Fibroblast of skin of scalp (primary cell): ENCODE measurements at places on chromosomes 5 and 9.

DNA sequence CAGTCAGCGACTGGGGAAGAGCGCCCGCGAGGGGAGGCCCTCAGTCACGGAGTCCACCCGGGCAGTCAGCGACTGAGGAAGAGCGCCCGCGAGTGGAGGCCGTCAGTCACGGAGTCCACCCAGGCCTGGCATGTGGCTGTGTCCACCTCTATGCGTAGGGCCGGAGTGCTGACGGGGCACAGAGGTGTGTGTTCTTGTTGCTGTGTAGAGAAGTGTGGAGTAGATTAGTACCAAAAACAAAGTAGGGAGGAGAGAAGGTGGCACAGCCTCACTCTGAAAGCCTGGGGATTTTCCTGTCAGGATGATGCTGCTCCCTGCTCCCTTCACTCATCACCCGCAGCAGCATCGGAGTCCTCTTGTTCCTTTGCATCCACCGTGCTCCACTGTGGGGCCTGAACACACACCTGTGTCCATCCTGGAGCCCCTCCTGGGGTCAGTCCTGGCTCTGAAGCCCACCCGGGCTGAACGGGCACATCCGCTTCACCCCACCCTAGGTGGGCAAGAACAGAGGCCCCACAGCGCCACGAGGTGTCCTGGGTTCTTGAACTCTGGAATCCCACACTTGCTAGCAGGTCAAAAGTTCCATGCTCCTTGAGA lies 37.9 kb downstream of the AHRR start:
- DNase-seq, result no peak

DNA sequence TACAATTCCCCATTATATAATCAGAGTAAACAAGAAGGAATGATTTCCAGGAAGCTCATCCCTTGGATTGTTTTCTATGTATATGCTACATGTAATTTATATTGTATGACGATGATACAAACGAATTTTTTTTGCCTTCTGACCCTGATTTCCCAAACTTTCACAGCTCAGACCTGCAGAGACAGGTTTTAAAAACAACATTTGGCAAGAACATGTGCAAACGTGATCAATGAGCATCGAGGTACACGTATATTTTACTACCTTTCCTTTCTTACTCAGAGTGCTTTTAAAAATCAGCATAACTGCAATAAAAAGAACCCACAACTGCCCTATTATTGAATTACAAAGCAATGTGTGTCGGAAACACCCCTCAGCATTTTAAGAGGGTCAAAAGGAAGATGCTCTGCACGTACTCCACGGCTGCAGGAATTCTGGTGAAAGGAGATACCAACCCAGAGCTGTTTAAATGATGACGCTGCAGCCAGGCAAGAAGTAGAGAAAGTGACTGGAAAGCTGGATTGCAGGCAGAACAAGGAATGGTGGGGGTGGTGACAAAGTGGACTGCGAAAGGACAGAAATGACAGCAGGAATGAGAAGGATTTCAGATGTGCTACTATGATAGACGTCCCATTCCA lies 533.5 kb downstream of the RAB3C start:
- peak; percentile 66 for DNase-seq

DNA sequence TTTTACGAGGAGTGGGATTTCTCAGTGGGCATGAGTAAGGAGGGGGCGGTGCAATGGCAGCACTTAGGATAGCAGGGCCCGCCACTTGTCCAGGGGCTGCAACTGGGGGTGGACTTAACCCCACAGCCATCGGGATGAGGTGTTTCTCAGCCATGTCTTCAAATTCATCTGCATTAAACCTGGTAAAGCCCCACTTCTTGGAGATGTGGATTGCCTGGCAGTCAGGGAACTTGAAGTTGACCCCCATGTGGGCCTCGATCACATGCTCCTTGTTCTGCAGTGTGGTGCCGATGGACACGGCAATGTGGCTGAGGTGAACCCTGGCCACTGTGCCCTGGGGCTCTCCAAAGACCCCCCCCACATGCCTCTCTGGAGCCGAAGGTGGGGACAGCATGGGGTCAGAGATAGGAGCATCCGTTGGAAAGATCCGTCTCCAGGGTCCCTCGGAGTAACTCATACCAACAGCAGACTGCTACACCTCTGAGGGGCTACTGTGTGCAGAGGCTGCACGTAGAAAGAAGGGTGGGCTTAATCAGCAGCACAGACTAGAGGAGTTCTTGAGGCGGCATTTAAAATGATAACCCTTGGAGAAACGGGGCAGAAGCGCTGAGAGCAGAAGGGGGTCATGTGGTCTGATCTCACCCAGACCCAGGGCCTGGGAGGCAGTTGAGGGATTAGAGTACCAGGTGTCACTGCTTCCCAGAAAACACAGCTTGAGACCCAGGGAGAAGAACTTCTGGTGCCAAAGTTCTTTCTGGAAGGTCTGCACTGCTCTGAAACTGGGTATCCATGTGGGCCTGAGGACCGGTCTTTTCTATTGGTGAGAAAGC lies 141.4 kb downstream of the MTX3 start:
- no peak for DNase-seq

DNA sequence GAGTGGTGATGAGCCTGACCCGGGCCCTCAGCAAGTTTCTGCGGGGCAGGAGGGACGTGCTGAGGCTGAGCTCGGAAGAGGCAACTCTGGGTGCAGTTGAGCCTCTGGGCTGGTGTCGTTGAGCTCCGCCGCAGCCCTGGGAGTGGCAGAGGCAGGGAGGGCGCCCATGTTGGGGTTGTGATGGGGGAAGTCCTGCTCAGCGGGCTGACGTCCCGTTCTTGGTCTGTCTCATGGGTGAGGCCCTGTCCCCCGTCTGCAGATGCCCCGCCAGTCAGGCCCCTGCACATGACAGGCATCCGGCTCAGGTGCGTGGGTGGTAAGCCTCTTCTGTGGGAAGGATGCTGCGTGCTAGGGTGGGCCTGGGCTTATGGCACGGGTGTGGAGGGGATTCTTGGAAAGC lies 64.3 kb downstream of the RXRA start:
- no peak for DNase-seq

- DNase-seq, result no peak
Measured at GRCh38 chr9:93659044-93659836, 82.9 kb downstream of the PHF2 start.

- DNase-seq, result peak; percentile 66
Measured at GRCh38 chr5:3600106-3601060, 4.8 kb downstream of the IRX1 start.

DNA sequence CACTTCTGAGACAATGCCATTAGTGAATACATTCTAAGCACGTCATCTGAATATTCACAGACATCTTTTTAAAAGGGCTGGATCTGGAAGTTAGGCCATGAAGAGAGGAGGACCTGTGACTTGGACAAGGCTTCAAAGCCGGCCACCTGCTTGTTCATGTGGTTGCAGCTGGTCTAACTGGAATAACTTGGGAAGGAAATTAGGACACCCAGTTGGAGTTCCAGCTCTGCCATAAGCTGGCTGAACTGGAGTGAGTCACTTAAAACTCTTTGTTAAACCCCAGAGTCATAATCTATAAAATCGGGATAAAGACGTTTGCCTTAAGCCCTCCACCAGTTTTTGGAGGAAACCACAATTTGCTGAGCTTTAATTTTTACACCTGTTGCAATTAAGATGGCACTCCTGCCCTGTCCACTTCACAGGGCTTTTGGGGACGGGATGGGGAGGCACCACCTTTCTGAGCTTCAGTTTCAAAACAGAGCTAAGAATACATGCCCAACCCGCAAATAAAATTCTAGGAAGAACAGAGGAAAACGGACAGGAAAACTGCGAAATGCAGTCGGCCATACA lies 536 bp upstream of the STX17 start:
- no peak for DNase-seq

GRCh38 chr5:167361795-167362194 lies 929.6 kb upstream of the WWC1 start:
- no peak for DNase-seq

- DNase-seq, result no peak
Measured at GRCh38 chr9:122302237-122303093, 37.8 kb downstream of the MRRF start.

GRCh38 chr5:60763061-60763460 lies 63.1 kb upstream of the DEPDC1B start:
- no peak for DNase-seq

DNA sequence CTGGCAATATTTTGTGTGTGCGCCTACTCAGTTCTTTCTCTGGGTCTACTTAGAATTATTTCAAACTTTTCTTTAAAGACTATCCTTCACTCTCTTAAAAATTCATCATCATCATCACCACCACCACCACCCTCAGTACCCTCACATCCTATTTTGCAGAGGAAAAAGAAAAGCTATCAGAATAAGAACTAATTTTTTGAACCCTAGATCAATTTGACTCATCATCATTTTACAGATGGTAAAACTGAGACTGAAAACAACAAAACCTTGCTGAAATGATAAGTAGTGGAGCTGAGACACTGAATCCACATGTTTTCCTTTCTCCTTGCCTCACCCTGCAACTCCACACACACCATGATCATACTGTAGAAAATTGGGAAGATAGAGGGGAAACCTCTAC lies 119.3 kb downstream of the SSBP2 start:
- no peak for DNase-seq

- no peak for DNase-seq
Measured at GRCh38 chr5:38846379-38847011, 683 bp downstream of the OSMR start.

GRCh38 chr9:129311643-129312042 lies 133.6 kb upstream of the IER5L start:
- no peak for DNase-seq

DNA sequence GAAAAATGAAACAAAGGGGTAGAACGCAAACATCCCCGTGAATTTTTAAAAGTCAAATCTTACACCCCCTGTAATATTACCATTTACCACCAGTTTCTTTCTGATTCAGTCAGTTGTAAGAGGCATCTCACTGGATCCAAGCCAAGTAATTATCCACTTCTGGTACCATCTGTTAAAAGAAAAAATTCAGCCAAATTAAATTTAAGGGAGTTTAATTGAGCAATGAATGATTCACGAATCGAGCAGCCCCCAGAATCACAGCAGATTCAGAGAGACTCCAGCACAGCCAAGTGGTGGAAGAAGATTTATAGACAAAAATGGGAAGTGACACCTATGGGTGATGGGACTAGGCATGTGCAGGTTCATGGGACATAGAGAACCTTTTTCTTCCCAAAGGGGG lies 29.9 kb upstream of the MTMR12 start:
- no peak for DNase-seq

DNA sequence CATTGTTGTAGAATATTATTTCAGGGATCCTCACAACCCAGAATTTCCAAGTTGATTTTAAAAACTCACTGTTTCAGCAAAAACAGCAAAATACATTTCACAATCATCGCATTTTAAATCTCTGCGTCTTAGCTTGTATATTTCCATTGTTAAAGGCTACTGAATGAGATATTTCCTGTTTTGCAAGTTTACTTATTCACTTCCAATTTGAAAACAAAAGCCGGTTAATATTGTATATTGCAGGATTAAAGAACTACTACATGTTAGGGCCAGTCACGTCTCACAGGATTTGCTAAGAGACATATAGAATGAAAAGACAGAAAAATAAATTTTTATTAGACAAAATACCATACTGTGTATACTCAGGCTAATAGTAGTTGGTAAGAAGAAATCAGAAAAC lies 395.9 kb upstream of the CDH9 start:
- no peak for DNase-seq

- no peak for DNase-seq
Measured at GRCh38 chr9:137397675-137398423, 25.1 kb downstream of the EXD3 start.

DNA sequence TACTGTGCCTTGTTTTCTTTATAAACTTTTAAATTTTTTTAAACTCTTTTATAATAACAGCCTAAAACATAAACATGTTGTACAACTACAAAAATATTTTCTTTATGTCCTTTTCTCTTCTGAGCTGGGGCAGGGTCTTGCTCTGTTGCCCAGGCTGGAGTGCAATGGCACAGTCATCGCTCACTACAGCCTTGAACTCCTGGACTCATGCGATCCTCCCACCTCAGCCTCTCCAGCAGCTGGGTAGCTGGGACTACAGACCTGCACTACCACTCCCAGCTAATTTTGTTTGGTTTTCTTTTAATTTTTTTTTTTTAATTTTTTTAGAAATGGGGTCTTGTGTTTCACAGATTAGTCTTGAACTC lies 31.5 kb downstream of the TTC1 start:
- DNase-seq, result no peak
